ENCODE measurements at places on chromosomes 16 and 17.

- no peak for DNase-seq
Observed at GRCh38 chr17:78965491-78965924, 14.2 kb downstream of the LGALS3BP start.

GRCh38 chr16:3509470-3509928 is 8.7 kb downstream of the CLUAP1 start:
- peak; percentile 35 for DNase-seq

GRCh38 chr17:81114351-81115093 is 50.8 kb upstream of the PVALEF start:
- no peak for DNase-seq

- DNase-seq: no peak
Observed at GRCh38 chr16:17271687-17272086, 199.1 kb downstream of the XYLT1 start.

GRCh38 chr16:11107780-11108465 is 148.1 kb downstream of the SOCS1 start:
- DNase-seq: no peak

DNA sequence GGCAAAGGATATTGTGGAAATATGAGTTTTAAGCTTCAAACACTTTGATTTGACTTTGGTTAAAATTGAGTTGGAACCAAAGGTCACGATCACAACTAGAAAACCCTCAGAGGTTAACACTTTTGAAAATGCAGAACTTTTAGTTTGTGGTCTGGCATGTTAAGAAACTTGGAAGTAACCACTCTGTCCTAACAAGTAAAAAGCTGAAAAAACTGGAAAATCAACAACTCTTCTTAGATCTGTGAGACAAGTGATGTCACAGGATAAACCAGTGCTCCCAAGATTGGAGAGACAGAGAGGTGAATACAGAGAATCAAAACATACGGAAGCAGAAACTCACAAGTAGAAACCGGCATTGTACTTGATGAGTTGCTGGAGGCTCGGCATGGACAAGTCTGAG is 17.4 kb downstream of the MFSD6L start:
- no peak for DNase-seq

- DNase-seq: no peak
Observed at GRCh38 chr17:42317266-42317845, 29.1 kb downstream of the STAT5A start.

DNA sequence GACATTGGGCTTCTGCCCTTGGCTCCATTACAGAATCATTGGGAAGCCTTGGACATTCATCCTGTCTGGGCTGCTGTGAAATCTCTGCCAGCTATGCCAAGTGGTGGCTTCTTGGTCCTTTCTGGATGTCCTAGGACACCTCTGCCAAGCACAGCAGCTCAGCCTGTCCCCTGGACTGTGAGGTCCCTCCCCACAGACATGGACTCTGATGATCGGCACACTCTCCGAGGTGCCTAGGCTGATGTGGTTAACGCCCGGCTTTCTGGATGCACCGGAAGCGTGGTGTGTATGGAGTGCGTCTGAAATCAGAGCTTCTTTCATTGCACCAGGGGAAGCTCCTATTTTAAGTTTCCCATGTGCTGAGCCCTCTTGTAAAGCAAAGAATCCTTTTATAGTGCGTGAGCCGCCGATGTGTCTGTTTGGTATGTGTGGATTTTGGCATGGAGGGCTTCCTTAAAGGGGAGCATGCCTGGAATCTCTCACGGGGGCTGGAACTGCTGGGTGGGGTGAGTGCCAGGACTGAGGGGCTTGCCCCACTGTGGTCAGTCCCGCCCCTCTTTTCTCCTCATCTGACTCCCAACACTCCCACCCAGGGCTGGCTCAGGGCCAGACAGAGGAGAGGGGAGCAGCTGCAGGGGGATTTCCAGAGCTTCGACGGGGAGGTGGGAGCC is 7.0 kb upstream of the ARHGAP23 start:
- no peak for DNase-seq

DNA sequence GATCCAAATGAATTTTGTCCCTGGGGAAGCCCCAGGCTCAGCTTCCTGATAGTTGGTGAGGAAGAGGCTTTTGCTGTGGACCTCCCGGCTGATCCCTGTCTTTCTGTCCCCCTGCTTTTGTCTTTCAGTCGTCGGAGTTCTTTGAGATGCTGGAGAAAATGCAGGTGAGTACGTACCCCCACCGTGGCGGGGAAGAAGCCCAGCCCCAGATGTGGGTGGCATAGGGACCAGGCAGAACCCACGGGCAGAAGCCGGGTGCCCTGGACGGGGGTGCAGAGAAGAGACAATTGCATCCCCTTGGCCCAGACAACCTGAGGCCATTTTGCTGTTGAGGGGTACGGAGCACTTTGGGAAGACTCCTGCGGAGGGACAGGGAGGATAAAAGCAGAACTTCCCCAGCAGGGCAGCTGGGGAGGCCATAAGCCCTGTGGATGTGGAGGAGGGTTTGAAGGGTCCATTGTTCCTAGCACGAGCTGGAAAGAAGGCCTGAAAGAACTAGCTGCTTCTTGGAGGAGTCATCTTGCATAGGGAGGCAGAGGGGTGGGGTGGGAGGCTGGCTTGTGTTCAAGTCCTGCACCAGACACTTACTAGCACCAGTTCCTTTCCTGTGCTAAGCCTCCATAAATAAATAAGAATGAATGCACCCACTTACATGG is 105.6 kb downstream of the OR1D5 start:
- DNase-seq: no peak

DNA sequence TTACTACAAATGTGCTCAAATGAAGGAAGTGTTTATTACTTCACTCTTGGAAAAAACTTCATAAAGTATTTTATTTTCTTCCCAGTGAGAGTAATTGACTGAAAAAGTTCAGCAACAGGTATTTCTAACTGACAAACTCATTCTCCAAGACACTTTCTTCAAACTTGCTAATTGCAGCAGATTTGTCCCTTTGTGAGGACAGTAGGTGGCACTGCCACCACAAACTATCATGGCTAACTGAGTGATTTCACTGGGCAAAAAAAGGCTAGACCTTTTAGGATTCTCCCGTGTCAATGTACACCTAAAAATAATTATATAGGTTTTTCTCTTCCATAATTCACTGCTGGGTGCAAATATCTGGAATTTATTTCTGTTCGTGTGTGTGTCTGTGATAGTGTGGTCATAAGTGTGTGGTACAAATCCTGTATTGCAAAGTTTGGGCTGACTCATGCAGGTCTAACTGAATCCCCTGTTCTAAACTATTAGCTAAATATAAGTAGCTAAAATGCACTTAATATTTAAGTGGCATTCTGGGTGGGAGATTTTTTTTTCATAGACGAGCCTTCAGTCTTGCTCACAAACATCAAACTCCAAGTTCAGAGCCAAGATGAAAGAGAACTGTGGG is 3.9 kb downstream of the HS3ST3A1 start:
- DNase-seq: peak; percentile 21

DNA sequence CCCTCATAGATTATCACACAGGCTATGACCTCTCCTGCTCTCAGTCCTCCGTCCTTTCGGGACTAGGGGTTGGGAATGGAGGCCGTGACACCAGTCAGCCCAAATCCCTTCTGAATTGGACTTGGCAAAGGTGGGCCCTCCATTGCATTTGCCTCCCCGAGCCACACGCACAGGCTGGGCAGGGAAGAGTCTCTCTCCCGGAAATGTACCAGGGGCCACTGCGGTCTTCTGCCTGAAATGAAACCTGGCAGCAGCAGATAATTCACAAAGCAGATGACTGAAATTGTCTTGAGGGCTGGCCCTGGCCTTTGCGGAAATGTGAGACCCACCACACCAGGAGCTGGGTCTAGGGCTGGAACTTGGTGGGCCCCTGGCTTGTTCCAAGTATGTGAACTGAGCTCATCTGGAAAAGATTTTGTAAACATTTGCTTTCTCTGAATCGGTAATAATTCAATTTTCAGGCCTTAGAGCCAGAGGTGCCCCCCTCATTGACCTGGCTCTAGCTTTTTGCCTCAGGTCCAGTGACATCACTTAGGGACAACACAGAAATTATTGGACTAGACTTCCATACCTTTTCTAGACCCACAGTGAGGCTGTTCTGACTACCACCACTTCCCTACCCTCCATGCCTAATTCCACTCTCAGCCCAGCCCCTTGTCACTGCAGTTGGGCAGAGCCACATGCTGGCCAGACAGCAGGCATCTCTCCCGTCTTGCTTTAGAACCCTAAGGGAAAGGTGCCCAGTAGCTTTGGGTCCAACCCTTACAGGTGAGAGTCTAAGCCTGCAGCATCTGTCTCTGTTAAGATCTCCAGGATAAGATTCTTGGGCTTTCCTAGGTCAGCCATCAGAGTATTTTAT is 75.2 kb downstream of the CCDC182 start:
- DNase-seq: no peak

DNA sequence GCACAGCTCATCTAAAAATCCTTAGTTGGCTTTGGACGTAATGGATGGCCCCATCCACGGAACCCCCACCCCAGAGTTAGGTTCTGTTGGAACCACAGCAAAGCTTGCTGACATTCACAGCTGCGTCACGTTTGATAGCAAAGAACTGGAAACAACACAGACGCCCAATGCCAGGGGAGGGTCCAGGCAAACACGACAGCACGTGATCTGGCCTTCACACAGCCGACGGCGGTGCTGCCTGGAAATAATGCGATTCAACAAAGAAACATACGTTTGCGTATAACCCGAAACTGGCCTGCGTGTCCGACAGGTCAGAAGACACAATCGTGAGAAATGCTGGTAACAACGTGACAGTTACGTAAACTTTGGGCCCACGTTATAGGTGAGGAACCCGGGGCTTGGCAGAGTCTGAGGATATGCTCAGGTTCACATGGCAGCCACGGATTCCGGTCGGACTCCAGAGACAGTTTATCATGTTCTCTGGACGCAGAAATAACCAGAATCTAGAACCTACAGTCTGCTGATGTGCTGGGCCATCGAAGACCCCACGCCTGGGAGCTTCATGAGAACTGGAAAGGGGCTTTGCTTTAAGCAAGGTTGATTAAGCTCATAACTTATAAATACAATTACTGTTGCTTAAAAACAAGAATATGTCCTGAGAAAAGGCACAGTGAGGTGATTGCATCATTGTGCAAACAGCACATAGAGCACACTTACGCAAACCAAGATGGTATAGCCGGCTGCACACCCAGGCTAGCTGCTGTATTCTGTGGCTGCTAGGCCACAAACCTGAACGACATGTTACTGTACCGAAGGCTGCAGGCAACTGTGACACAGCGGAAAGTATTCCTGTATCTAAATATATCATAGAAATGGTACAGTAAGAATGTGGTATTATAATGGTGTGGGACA is 70.4 kb downstream of the RPH3AL start:
- no peak for DNase-seq

DNA sequence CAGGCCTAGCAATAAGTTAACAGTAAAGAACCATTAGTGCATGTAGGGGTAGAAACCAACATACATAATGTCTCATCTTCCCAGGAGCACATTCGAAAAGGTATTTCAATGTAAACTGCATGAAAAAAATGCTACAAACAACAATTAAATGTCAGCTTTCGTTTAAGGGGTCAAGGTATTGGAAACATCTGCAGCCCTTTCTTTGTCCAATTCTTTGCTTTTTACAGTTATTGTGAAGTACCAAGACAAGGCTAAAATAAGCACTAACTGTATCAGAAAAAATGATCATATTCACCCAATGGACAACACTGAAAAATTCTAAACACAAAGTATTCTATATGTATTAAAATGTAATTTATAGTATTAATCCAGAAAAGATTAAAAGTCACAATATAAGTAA is 37.9 kb downstream of the GPATCH8 start:
- DNase-seq: no peak

GRCh38 chr17:44084131-44084538 is 13.6 kb downstream of the G6PC3 start:
- DNase-seq: no peak

GRCh38 chr17:12320286-12320685 is 299.6 kb downstream of the MAP2K4 start:
- DNase-seq: no peak

GRCh38 chr17:77963441-77963840 is 4.9 kb downstream of the TNRC6C start:
- no peak for DNase-seq

DNA sequence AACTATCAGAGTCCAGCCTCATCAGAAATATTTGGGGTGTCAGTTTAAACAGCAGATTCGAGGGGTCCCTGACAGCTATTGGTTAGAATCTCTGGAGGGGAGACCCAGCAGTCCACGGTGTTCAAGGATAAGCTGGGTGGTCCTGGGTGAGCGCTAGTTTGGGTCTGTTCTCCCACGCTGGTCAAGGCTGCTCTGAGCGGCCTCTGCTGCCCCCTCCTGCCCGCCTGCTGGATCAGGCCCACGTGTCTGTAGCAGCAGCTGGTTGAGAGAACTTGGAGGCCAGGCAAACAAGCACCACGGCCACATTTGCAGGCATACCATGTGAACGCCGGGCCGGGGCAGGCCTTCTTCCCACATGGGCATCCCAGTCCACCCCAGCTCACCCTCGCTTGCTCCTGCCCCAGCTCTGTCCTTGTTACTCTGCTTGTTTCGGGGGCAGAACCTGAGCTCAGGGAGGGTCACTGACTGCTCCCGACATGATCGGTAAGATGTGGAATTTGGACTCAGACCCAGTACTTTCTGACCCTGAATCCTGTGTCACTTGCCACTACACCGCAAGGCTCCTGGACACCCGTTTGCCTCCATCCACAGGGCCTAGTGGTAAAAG is 7.4 kb downstream of the FOXF1 start:
- DNase-seq: peak; percentile 58

DNA sequence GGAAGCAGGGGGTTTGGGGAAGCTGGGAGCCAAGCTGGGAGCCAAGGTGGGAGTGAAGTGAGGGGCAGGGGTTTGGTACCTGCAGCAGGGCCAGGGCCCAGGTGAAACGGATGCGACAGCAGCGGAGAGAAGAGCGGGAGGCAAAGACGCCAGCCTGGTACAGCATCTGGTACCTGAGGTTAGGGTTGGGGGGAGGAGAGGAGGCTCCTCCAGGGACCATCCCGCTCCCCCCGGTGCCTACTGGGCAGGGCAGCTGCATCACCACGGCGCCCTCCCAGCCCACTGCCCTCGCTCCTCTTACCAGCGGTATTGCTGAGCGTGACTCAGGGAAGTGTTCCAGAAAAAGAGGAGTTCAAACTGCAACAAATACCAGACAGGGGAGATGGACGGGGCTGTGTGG is 9.8 kb downstream of the CLN3 start:
- no peak for DNase-seq

DNA sequence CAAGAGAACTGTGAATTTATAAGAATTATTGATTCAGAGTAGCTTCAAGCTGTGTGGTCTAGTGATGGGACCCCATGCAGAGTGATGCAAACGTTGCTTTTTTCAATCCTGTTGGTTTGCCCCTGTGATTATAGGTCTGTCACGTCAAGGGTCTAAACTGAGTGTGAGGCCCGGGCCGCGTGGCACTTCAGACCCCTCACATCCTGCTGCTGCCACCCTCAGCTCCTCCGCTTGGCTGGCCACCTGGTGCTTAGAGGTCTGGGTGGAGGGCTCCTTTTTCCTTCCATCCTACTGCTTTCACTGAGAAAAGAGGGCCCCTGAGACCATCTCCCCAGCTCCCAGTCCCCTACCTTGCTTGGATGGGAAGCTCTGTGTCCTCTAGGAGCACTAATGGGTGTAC is 12.0 kb downstream of the MYL4 start:
- no peak for DNase-seq
